ENCODE measurements at places on chromosomes 5 and 9.

- DNase-seq, result no peak
Measured at GRCh38 chr5:166648736-166649135, 1642.7 kb upstream of the WWC1 start.

- DNase-seq, result no peak
Measured at GRCh38 chr5:157747766-157748700, 4.5 kb downstream of the LSM11 start.

- DNase-seq, result no peak
Measured at GRCh38 chr9:90020276-90020871, 415.6 kb downstream of the GADD45G start.

- no peak for DNase-seq
Measured at GRCh38 chr9:16884373-16884772, 13.9 kb upstream of the BNC2 start.

- no peak for DNase-seq
Measured at GRCh38 chr9:121783111-121783510, 131.7 kb downstream of the DAB2IP start.

GRCh38 chr5:122183098-122183787, 53.9 kb downstream of the ZNF474 start:
- no peak for DNase-seq

DNA sequence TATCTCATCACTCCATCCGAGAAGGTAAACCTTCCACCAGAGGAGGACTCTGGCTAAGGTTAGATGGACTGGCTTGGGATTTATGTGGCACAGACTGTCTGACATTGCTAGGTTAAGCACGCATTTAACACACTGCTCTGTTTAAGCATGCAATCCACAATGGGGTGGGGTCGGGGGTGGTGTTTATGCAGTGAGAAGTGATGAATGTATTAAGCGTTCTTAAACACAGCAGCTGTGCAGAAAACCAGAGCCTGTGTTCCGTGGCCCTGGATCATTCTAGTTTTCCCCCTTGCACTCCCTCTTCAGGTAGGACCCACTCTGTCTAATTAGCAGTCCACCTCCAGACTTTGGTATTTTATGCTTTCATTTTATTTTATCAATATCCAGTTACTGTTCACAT, 46.4 kb downstream of the STXBP1 start:
- DNase-seq, result no peak

- DNase-seq, result no peak
Measured at GRCh38 chr5:76162335-76162734, 79.2 kb downstream of the SV2C start.

- DNase-seq, result no peak
Measured at GRCh38 chr5:140570488-140570887, 5.9 kb downstream of the SLC35A4 start.

DNA sequence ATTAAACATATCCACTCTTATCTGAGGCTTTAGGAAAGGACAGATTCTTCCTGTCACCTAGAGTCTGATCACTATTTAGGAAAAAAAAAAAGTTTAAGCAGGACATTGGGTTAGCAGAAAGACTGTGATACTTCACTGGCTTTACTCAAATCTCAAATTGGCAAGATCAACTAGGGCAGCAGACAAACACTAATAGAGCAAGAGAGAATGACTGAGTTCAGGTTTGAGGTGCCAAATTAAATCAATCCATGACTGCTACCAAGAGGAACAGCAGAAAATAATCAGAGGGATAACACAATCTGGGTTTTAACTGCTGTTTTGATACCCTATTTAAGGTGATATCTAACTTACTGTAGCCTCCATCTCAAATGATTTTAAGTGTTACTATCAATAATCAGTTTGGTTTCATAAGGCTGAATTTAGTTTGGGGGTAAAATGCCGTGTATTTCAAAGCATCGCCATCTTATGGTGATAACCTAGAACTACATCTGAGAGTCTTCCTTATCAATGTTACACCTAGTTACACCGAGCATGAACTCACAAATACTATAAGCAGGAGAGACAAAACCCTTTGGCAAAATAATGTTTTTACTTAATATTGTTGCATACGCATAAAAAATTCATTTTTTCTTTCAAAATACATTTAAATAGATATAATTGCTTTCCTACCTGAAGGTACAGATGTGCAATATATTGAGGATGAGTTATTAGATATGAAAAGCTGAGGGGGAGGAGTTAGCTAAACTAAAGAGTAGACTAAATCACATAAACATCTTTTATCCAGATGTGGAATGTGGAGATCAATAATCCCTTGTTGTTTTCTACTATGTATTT, 286.4 kb upstream of the CDH12 start:
- no peak for DNase-seq

GRCh38 chr9:85009251-85009650, 339.7 kb downstream of the NTRK2 start:
- no peak for DNase-seq

DNA sequence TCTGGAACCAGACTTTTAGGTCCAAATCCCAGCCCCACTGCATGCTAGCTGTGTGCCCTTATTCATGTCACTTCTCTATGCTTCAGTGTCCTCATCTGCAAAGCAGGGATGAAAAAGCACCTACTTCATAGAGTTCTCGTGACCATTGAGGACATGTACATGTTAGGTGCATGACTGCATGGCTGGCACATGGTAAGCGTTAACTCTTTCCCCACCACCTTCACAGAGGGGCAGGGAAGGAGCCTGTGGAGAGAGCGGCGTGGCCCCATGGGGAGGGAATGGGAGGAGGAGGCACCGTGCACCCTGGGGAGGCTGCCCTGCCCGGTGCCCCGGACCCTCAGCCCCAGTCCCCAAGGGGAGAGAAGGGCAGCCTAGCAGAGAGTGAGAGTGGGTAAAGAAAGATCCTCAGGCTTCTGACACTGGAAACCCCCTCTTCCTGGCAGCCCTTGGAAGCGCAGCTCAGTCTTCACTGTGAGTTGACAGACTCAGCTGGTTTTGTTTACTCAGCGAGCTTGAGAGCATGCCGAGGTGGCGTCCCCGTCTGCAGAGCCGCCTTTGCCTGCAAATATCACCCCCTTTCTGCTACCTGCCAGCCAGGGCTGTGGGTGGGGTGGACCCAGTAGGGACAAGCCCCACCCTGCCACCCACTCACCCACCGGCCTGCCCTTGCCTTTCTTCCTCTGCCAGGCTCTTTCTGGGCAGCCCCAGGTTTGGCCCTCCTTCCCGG, 10.6 kb upstream of the ANGPTL2 start:
- DNase-seq, result no peak

DNA sequence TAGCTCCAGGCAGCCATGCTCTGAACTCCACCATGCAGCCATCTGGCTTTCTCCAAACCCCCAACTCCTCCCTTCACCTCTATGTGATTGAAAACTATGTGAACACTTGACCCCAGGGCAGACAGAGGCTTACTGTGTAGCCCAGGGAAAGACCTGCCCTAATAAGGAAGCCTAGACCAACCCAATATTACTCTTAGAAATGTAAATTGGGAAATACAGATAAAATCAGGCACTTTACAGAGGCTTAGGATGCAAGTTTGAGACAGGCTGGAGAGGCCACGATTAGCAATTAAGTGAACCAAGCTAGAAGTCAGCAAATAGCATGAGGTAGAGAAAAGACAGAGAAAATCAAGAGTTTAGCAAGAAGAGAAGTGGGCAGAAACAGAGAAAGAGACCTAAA, 141.7 kb upstream of the ABCA1 start:
- no peak for DNase-seq

- DNase-seq, result no peak
Measured at GRCh38 chr9:19782005-19782404, 6.8 kb downstream of the SLC24A2 start.

- peak; percentile 46 for DNase-seq
Measured at GRCh38 chr5:175652741-175653663, 4.9 kb upstream of the HRH2 start.

- no peak for DNase-seq
Measured at GRCh38 chr9:34475097-34475496, 16.5 kb downstream of the DNAI1 start.

GRCh38 chr5:6900247-6901227, 187.3 kb downstream of the TENT4A start:
- no peak for DNase-seq

Data from stimulated activated CD8-positive, alpha-beta memory T cell treated with anti-CD3 and anti-CD28 coated beads, Interleukin-7, amount 100 ng/mL, for 1 hour (primary cell).